ENCODE measurements at places on chromosomes 7 and 10.

- DNase-seq = no peak
Measured at GRCh38 chr10:123847686-123848432, 43.7 kb downstream of the CPXM2 start.

DNA sequence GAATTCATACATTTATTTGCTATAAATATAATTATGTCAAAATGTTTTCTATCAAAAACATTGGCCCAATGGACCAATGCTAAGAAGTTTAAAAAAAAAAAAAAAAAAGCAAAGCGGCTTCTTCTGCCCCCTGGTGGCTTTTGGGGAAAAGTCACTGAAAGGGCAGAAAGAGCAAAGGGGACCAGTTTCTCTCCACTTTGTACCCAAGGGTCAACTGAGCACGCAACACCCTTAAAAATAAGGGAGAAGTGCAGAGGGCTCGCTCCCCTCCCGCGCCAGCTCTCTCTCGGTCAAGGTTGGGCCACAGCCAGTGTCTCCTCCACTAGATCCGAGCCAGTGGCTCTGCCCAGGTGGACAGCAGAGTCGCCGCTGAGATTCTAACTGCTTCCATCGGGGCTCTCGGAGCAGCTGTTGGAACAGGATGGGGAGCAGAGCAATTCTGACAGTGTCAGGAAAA lies 136.4 kb upstream of the FGFR2 start:
- no peak for DNase-seq

GRCh38 chr7:94050046-94050445 lies 45.9 kb upstream of the BET1 start:
- no peak for DNase-seq

DNA sequence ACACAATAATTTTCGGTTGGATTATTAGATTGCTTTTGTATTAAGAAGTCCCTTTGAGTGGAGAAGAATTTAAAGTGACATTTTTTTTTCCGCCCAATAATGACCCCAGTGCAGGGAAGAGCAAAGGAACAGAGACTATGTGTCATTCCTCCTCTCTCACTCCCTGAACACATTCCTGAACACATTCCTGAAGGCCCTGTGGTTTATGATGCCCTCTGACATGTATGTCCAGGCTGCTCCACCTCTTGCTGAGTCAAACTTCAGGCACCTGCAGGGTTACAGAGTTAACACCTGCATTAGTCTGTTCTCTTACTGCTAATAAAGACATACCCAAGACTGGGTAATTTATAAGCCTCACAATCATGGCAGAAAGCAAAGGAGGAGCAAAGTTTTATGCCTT lies 704.0 kb upstream of the LRRN3 start:
- DNase-seq = no peak

- no peak for DNase-seq
Measured at GRCh38 chr7:126689037-126689436, 563.7 kb downstream of the GRM8 start.

DNA sequence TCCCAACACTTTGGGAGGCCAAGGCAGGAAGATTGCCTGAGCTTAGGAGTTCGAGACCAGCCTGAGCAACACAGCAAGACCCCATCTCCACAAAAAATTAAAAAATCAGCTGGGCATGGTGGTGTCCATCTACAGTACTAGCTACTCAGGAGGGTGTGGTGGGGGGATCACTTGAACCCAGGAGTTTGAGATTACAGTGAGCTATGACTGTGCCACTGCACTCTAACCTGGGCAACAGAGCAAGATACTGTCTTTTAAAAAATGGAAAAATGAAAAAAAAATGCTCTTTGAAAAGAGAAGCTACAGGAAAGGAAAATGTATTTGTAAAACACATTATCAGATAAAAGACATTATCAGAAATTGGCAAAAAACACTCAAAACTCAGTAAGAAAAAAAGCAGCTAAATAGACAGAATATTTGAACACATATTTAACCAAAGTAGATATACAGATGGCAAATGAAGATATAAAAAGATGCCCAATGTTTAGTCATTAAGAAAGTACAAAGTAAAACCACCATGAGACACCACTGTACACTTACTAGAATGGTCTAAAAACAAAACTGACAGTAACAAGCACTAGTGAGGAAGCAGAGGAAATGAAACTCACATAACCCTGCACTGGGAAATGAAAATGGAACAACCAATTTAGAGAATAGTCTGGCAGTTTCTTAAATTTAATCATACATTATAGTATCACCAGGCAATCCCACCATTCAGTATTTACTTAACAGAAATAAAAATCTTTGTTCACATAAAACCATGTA lies 40.5 kb downstream of the NRBF2 start:
- no peak for DNase-seq

GRCh38 chr10:70799124-70799523 lies 13.9 kb upstream of the TBATA start:
- no peak for DNase-seq

- DNase-seq = no peak
Measured at GRCh38 chr10:111128331-111129180, 51.7 kb downstream of the ADRA2A start.

- no peak for DNase-seq
Measured at GRCh38 chr10:1183701-1184100, 127.5 kb downstream of the WDR37 start.

Measured in urinary bladder (tissue), 4 donors.